NCI-H146 (cell line): ENCODE measurements at places on chromosomes 7 and 10.

- no peak for DNase-seq
These were observed 188.5 kb upstream of the PLXNA4 start for GRCh38 chr7:132764762-132765161.

GRCh38 chr7:77320137-77320536 lies 96.0 kb downstream of the GSAP start:
- DNase-seq: no peak

GRCh38 chr10:94991243-94991888 lies 52.9 kb downstream of the CYP2C9 start:
- no peak for DNase-seq

DNA sequence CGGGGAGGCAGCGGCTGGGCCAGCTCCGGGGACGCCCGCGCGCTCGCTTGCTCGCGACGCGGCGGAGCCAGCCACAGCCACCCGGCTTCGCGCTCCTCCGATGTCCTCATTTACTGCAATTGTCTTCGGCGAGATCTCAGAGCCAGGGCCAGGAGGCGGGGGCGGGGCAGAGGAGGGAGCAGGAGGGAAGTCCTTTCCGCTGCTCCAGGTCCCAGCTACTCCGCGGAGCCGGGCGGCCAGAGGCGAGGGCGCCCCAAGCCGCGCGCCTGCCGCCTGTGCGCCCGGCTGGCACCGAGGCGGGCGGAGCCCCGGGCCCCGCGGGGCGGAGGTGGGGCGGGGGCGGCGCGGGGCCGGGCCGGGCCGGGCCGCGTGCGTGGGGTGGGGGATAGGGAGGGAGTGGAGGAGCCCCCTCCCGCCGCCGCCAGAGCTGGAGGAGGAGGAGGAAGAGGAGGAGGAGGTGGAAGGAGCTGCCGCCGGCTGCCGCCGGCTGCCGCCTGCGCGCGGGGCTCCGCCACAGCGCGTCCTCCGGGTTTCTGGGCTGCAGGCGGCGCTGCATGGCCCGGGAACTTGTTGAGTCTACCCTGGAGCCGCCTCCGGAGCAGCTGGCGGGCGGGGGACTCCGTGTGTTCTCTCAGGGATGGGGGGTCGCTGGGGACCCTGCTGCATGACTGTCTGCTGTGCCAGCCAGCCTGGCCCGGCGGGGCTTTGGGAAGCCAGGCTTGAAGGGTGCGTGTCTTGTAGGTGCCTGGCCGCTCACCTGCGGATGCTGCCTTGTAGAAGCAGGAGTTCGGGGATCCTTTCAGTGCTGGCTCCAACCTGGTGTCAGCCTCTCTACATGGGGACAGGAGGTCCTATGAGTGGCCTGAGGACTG lies at the start of gene INSYN2A:
Gene INSYN2A, minus strand, starts transcription at position 310 of the 872 bp plus-strand sequence. CDS start 20,196 bp downstream, outside the sequence.
- peak; percentile 66 for DNase-seq

GRCh38 chr7:155882596-155882995 lies 70.3 kb upstream of the SHH start:
- DNase-seq: no peak

GRCh38 chr7:127819975-127820731 lies 168.2 kb downstream of the SND1 start:
- no peak for DNase-seq

- no peak for DNase-seq
These were observed 25.8 kb upstream of the FAM13C start for GRCh38 chr10:59387951-59388670.

DNA sequence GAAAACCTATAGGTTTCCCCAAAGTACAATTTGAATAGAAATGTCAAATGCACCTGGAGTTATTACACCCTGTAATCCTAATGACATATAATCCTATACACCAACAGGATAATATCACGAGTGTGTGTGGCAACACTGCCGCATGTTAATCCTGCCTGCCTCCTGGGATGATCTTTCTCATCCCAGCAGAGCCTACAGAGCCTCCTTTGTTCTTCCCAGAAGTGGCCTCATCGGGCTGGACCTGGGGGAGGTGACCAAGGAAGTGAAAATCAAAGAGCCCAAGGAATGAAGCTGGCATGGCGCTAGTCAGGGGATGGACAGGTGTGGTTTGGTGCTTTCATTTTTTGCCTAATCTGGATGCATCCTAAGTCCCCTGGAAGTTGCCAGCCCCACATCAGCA lies 29.5 kb upstream of the LEP start:
- DNase-seq: no peak

DNA sequence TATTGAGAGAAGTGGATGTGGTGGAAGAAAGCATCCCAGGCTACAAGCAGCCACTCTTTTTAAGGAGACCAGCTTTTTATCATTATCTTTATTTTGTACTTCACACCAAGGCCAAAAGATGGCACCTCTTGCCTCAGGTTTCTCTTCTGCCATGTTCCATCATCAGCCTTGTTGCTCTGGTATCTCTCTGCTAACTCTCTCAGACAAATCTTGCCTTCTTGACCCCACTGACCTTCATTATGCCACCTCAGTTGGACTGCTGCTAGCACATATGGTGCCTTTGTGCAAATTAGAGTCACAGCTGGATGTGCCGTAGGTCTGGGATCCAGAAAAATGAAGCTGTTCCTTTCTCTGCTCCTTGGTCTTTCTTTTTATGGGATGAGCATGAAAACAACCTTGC lies 47.1 kb upstream of the DYNC1I1 start:
- peak; percentile 63 for DNase-seq

- DNase-seq: no peak
These were observed 99.8 kb downstream of the ATE1 start for GRCh38 chr10:121828045-121828444.

DNA sequence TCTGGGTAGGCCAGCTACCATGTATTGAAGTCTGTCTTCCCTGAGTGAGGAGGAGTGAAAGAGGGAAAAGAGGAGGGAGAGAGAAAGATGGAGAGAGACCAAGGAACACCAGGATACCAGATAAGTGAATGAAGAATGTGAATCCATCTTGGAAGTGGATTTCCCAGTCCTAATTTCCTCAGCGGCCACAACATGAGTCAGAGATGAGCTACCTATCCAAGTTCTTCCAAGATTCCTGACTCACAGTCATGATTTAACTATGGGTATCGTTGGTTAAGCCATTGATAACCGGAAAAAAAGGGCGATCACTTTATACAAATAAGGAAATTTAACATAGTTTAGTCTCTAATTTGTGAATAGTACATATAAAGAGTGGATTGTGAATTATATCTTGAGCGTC lies 561.8 kb downstream of the ATRNL1 start:
- no peak for DNase-seq

GRCh38 chr7:93910076-93910994 lies 4.0 kb downstream of the GNGT1 start:
- no peak for DNase-seq

DNA sequence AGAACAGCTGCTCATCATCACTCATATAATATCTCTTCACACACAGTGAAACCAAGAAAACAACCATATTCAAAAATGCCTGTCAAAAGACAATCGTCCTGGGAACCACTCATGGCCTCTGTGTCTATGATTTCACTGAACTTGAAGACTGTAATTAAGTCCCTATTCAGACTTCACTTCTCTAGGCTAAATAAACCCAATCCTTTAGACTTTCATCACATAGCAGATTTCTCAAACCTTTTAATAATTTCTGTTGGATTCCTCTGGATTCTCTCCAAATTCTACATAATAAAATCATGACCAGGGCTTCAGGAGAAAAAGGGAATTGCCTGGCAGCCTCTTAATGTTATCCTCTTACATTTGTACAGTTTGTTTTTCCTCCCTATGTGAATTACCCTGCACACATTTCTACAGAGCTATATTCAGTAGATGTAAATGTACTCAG lies 201.1 kb downstream of the LRRN3 start:
- DNase-seq: peak; percentile 62

DNA sequence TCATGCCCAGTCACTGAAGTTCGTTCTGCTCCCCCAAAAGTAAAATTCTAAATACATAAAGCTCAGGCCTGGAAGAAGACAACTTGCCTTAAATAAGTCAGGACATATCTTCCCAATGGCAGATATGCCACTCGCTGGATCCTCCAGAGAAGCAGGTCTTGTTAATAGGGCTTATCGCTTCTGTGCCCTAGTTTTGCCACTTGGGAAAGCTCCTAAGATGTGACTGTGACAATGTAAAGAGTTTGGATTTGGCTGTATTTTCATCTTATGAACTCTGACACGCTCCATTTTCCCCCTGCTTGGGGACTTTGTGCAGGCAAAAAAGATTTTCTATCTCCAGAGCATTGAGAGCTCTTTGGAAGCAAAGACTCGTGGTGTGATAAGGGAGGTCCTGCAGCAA lies 279.9 kb downstream of the WDR11 start:
- no peak for DNase-seq

DNA sequence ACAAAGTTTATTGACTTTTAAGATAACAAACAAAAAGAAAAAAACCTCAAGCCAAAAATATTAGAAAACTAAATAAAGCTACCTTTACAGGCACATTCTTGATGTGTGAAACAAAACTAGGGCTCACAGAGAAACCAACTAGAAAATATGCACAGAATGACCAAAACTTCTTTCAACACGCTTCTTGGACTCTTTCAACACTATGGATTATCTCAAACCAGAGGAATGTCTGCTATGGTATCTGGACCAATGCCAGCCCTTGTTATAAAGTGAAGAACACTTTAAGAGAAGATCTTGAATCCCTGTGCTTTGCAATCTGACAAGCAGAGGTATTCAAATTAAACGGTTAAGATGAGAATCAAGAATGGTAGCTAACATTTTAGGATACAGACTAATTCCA lies 76.6 kb downstream of the DNAJC1 start:
- DNase-seq: no peak

DNA sequence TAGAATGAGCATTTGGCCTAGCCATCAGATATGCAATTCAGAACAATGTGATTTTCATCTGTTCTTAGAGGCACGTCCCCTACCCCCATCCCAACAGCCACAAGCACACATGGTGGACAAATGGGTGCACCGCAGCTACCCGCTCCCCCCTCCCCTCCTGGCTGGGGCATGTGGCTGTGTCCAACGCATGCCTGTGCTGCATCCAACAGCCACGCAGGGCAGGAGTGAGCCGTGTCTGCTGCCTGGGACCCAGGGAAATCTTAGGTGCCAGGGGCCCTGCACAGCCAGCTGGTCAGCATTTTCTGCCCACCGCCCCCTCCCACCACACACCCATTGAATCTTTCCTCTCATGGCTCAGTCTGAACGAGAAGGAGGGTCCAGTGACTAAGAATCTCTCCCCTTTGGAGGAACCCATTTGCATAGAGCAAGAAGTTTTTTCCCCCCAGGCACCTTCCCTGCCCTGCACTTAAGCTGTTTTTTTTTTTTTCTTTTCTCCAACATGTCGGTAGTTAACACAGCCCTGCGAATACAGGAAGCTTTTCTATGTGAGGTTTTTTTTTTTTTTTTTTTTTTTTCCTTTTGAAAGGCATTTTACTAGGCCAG lies 138.9 kb downstream of the WDR11 start:
- DNase-seq: no peak

- peak; percentile 96 for DNase-seq
These were observed 130.3 kb downstream of the NRF1 start for GRCh38 chr7:129741743-129742213.

- no peak for DNase-seq
These were observed 123.6 kb upstream of the GDF10 start for GRCh38 chr10:47176206-47176902.

DNA sequence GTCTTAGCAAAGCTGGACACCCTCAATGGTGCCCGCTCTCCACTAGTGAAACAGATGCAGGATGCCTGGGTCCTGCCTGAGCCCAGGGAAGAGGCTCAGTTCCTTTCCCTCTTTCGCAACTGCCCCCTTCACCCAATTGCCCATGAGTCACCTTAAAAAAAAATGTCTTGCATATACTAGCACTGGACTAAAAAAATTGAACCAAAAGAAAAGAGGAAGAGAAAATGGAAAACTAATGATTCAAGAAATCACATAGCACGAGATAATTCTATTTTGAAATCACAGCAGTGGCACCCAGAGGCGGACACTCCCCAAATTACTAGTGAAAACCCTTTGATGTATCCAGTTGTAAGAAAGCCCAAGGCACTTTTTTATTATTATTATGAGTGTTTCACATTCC lies 972.5 kb downstream of the LRMDA start:
- DNase-seq: no peak

GRCh38 chr10:75126277-75126676 lies 14.8 kb downstream of the SAMD8 start:
- DNase-seq: no peak

GRCh38 chr7:142355328-142355727 lies 97.5 kb upstream of the PRSS58 start:
- DNase-seq: no peak

DNA sequence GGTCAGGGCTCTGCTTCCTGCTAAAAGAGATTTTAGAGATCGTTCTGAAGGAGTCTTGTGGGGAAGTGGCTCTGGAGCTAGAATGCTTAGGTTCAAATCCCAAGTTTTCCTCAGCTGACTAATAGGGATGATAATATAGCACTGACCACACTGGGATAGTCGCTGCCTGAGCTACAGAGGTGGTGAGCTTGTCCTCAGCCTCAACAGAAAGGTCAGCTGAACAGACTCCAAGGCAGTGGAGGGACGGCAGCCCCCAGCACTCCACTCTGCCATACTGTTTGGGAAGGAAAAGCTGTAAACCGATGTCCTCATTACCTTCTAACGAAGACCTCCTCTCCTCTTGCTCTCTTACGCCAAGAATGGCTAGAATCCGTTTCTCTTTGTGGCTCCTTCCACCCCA lies 36.2 kb downstream of the KAT6B start:
- no peak for DNase-seq

DNA sequence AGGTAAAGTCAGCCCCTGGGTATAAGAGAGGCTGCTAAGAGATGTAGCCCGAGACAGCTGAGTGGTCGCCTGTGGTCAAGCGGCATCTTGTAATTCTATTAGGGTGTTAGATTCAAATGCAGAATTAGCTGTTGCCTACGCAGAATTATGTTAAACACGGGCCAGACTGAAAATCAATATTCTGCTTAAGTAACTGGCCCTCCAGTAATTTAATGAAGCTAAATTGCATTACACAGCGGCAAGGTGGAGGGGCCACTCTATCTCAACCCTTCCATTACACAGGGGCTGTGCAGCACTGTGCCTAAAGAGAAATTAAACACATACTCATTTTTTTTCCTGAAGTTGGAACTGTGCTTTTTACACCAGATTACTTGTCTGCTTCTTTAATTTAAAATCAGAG lies 448.5 kb upstream of the MGMT start:
- DNase-seq: no peak

- DNase-seq: no peak
These were observed 186.3 kb downstream of the PLPP4 start for GRCh38 chr10:120643351-120643750.

DNA sequence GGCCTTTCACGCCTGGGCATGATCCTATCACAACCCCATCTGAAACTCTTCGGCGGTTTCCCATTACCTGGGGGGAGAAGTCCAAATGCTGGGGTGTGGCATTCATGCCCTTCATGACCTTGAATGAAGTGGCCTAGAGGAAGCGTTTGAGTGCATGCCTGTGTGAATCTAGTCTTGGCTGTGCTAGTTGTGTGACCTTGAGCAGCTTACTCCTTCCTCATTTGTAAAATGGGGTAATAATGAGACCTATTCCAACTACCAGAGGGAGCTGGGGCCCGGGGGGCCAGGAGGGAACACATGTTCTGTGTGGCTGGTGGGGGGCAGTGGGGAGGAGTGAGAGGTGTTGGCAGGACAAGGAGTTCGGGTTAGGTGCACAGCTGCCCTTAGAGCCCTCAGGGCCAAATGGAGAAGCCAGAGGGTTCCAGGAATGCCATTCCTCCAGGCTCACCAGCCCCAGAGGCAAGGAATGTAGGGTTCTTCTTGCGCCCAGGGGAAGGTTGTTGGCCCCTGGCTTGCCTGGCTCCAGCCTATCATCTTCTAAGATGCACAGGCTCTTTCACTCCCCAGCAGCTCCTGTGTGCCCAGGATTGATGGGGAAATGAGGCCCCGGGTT lies 21.3 kb upstream of the TBRG4 start:
- no peak for DNase-seq

- peak; percentile 85 for DNase-seq
These were observed 47.8 kb downstream of the CPEB3 start for GRCh38 chr10:92242910-92243671.

GRCh38 chr7:142788303-142789289 lies 17.8 kb downstream of the PRSS2 start:
- no peak for DNase-seq
